ENCODE measurements at places on chromosomes 1 and 21. TPM values are rescaled to one million over a fixed set of nuclear protein-coding genes. Genes with fewer than 3 reads are reported as not detected.

C1orf56 gene
- 1.3 TPM for total RNA-seq

KIRREL1 gene
- total RNA-seq = 0.25 TPM

CFAP45 gene
- 1.1 TPM for total RNA-seq

AMY1A gene
- total RNA-seq = not detected

UBE2U gene
- not detected for total RNA-seq

MAEL gene
- total RNA-seq = not detected

FASLG gene
- 3.6 TPM for total RNA-seq

DNA sequence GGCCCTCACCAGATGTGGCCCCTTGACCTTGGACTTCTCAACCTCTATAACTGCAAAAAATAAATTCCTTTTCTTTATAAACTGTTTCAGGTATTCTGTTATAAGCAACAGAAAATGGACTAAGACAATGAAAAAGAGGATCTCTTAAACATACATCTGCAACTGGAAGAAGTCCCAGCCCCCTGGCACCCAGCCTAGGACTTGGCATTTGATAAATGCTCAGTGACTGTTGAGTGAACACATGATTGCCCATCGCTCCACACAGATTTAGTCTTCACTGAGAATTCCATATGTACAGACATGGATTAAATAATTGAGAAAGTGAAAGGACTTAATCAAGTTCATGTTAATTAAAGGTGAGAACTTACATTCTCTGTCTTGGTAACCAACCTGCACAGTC, 344.9 kb upstream of the RUNX1 start:
- DNase-seq = no peak

DNA sequence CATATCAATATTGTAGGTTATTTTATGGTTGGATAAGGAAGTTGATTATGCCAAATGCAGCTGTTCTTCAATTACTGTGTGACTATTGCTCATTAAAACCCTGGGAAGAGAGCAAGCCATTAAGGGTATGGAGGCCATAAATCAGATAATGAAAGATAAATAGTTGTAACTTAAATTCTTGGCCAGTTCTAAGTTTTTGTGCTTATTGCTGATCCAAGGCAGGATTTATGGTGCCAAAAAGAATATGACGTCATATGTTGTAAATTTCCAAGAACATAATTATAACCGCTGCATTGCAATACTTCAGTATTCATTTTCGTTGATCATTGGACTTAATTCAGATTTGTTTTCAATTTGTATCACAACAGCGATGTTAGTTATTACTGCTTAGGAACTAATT, 211.6 kb downstream of the LRRC40 start:
- no peak for DNase-seq

- DNase-seq = no peak
Measured at GRCh38 chr1:104856091-104856490, 1106.4 kb downstream of the AMY1C start.

DNA sequence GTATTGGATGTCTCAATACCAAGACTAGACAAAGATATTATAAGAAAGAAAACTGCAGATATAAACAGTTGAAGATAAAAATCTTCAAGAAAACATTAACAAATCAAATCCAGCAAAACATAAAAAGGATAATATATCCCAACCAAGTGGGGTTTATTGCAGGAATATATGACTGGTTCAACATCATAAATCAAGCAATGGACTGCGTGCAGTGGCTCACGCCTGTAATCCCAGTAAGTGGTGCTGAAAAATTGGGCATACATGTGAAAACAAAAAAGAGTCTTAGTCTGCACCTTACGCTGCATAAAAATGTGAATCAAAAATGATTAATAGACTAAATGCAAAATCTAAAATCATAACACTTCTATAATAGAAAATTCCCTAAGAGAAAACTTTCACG, 112.9 kb upstream of the PDE4B start:
- no peak for DNase-seq

DNA sequence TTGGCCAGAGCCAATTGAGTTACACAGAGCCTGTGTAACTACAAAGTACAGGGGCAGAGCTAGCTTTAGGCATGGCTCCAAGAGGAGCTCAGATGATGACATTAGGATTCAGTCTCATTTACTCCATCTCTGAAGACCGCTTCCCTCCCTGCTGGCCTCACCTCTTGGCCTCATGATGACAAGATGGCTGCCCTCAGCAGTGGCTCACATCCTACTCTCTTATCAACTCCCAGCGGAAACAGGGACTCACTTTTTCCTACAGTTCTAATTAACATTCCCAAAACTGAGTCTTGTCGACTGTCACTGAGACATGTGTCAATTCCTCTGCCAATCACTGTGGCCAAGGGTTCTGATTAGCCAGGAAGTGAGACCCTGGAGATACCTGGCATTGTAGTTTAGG, 59.4 kb upstream of the ECE1 start:
- no peak for DNase-seq

DNA sequence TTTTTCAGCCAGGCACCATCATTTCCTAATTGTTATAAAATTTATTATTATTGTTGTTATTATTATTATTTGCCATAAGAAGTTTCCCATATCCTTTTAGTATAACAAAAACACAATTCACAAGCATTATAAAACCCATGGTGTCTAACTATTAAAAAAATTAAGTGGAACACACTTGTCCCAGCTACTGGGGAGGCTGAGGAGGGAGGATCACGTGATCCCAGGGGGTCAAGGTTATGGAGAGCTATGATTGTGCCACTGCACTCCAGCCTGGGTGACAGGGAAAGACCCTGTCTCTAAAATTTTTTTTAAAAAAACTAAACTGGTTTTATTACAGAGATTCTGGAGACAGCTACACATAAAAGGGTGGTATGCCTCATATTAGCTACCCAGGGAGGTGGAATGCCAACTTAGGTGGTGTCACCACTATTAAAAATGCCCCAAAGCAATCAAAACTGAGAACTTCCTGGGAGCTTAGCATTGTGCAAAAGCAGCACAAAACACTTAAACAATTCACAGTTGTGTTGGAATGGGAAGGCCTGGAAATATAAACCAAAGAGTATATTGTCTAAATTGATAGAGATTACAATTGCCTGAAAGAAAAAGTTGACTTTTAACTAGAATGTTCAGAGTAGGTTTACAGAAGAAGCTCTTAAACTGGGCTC, 8.7 kb upstream of the RGS4 start:
- no peak for DNase-seq

DNA sequence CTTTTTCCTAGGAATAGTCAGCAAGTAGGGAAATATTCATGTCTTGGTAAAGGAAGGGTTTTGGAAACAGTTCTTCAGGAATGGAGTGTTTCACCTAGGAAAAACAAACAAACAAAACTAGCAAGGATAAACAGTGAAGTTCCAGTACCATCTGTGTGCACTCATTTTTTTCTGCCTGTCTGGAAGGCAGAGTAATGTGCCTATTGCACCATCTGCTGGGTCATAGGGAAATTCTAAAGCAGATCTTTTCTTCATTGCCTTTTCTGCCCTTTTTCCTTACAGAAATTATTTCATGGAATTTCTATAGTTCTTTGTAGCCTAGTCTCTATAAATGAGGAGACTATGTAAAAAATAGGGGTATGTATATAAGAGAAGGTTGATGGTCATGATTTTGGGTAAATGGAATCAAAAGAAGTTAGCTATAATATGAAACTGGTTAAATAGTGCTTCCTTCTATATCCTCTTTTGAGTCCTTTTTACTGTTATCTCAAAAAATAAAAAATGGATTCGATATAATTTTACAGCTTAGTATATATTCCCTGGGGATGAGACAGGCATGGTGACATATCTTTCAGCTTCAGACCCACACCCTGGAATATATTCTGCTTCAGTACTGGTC, 3.4 kb upstream of the HRNR start:
- DNase-seq = no peak

DNA sequence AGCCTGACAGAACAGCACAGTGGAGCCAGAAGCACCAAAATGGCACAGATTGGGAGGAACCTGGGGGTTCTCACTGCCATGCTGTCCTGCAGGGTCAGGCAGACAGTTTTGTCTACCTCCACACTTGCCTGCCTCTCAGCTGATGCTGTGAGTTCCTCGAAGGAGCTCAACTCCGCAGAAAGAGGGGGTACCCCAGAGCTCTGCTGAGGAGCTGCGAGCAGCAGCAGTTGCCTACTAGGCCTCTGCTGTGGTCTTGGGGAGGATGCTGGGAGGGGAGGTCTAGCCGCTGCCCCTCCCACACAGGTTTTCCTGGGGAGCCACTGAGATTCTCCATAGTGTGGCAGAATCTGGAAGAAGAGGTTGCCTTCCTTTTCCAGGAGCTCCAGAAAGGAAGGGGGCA, 192.5 kb downstream of the FOXD2 start:
- DNase-seq = no peak

DNA sequence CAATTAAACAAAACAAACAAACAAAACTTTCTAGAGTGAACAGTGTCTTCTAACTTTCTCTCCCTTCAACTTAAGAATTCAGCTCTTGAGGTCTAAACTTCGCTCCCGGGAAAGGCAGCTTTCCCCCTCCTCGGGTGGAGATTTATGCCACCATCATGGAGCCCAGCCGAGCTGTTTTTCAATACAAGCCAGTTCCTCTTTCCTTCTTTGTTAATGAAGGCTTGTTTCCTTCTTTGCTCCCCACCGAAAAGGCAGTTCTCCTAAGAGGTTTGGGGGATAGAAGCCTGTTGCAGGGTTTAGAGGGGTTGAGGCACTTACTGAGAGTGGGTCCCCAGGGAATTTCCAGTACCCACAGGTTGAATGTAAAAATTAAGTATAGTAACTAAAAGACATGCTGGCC, 26.5 kb downstream of the OLIG1 start:
- no peak for DNase-seq

GRCh38 chr21:38504066-38504465, 5.8 kb upstream of the ERG start:
- DNase-seq = no peak

GRCh38 chr21:32782698-32783097, 11.1 kb upstream of the PAXBP1 start:
- DNase-seq = no peak

DNA sequence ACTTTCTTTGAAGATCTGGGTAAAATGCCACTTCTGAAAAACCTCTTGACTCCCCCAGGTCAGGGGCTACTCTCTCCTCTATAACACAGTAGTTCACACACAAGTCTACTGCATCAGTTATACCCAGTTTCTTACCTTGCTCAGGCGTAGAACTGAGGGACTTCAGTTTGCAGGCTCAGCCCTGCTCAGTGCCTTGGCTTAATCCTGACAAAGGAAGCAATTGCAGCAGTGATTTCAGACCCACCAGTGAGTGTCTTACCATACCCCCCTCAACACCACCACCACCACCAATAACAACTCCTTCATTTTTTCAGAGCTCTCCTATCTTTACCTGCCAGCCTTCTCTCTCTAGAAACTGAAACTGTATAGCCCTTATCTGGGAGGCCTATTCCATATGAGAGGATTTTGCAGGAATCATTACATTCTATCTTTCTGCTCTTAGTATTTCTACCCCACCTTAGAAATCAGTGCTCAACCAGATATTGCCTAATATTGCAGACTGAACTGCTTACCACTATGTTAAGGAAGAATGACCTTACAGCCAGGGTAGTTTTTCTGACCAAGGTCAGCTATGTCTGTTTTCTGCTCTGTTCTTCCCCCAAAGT, 105.5 kb upstream of the S1PR1 start:
- DNase-seq = no peak

DNA sequence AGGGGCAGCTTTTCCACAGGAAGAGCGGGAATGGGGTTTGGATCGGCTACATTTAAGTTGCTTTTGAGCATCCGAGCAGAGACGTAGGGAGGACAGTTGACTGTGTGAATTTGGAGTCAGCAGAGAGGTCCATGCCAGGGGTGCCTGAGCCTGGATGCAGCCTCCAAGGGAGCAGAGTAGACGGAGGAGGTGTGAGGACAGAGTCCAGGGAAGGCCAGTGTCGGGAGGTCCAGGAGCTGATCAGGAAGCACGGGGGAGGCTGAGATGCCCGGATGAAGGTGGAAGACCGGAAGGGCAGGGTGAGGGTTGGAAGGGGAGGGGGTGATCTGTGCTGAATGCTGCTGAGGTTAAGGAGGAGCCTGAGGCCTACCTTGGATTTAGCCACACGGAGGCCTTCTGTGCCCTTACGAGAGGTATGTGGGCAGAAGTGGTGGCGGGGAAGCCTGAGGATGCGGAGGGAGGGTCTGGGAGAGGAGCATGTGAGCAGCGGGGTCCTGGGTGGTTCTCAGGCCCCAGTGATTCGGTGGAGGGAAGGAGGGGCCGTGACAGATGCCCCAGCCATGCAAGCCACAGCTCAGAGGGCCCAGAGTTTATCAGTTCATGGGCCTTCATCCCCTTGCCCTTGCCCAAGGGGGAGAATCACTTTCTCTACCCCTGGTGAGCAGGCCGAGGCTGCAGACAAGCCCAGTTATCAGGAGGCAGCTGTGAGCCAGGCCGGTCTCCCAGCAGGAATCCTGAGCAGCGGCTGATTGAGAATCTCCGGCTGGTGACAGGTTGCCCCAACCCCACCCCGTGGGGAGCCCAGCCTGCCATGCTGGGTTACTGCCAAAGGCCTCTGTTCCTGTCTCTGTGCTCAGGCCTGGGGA, 54.0 kb upstream of the ACTL8 start:
- DNase-seq = no peak

DNA sequence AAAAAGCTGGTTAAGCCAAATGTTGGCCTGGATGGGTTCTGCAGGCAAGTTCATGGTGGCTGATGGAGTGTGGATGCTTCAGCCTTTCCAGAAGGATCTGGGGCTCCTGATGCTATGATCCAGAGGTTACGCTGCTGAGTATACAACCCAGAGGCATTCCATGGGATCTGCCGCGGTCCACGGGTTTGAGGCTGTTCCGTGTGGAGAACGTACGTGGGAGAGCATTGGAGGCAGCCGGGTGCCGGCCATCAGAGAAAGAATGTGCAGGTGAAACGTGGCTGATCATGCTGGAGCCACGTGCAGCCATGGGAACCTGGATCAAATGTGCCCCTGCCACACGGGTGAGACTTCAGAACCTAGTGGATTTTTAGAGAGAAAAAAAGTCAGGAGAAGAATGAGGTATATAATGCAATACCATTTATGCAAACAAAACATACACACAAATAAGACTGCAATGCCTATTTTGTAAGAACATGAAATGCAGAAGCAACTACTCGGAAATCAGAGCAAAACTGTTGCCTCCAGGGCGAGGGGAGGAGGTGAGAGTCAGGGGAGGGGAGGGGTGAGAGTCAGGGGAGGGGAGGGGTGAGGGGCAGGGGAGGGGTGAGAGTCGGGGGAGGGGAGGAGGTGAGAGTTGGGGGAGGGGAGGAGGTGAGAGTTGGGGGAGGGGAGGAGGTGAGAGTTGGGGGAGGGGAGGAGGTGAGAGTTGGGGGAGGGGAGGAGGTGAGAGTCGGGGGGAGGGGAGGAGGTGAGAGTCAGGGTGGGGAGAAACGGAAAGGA, 116.5 kb upstream of the C1orf174 start:
- DNase-seq = no peak

GRCh38 chr1:235051521-235051920, 77.1 kb downstream of the TOMM20 start:
- no peak for DNase-seq

GRCh38 chr1:64678366-64678765, 66.5 kb upstream of the RAVER2 start:
- no peak for DNase-seq

- DNase-seq = peak; percentile 16
Measured at GRCh38 chr1:91283421-91283726, 121.3 kb downstream of the HFM1 start.

GRCh38 chr1:38834937-38835827, 24.4 kb downstream of the RRAGC start:
- peak; percentile 53 for DNase-seq

GRCh38 chr1:83022206-83022605, 976.7 kb downstream of the TTLL7 start:
- no peak for DNase-seq

All from activated CD4-positive, alpha-beta T cell treated with anti-CD3 and anti-CD28 coated beads for 36 hours (primary cell).